ENCODE measurements at places on chromosomes 16 and 17.

DNA sequence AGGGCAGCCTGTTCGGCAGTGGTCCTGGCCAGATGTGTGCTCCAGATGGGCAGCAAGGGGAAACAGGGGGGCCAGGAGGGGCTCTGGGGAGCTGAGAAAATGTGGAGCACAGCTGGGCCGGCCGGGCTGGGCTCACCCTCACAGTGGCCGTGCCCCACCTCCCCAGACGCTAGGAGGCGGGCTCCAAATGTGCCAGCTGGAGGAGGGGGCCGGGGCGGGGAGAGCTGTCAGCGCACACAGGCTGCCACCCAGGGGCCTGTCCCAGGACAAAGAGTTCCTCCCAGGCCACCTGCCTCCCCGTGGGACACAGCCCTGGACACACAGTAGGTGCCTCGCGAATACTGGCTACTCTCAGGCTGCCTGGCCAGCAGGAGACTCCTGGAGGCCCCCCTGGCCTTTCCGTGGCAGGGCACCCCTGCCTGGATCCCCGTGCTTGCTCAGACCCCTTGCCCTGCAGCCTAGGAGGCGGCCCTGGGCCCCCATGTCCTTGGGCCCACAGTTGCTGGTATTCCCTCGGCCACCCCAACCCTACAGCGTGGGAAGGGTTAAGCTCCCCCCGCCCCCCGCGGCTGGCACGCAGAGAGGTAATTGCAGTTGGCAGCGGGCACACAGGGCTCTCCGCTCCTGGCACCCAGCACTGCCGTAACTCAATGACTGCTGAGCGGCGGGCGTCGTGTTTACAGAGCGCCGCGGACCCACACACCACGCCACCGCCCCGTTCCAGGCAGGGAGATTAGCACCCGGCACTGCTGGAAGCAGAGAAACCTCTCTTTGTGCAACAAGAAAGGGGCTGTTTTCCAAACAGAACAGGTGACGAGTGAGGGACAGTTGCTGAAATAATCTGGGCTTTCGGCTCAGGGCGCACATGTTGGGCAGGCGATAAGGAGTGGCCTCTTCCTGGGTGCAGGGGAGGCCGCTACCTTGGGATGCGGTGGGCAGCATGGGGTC lies 32.2 kb downstream of the BAHCC1 start:
- peaks cover 6% of the 10 kb centered on the region for H3K27me3 ChIP-seq
- no peak overlapping the region for H3K4me3 ChIP-seq
- no peak for DNase-seq
- no peaks in the 10 kb centered on the region for H3K36me3 ChIP-seq

- no peak overlapping the region for H3K27ac ChIP-seq
- H3K27me3 ChIP-seq, result no peaks in the 10 kb centered on the region
- H3K36me3 ChIP-seq, result no peaks in the 10 kb centered on the region
- H3K4me3 ChIP-seq, result no peak overlapping the region
Observed at GRCh38 chr17:66727634-66728570, 107.0 kb upstream of the CACNG5 start.

GRCh38 chr16:52257534-52257933 lies 289.4 kb downstream of the TOX3 start:
- H3K27ac ChIP-seq, result no peak overlapping the region
- no peak overlapping the region for H3K4me3 ChIP-seq
- no peak for DNase-seq
- H3K4me1 ChIP-seq, result no peaks in the 10 kb centered on the region
- no peaks in the 10 kb centered on the region for H3K36me3 ChIP-seq
- no peaks in the 10 kb centered on the region for H3K27me3 ChIP-seq

GRCh38 chr17:64024215-64024654 lies 3.8 kb upstream of the ICAM2 start:
- DNase-seq, result no peak
- no peak overlapping the region for H3K27ac ChIP-seq
- H3K27me3 ChIP-seq, result no peaks in the 10 kb centered on the region
- no peaks in the 10 kb centered on the region for H3K36me3 ChIP-seq

All from GM12878 (cell line).